ENCODE measurements at places on chromosomes 4 and X.

GRCh38 chr4:79913581-79913980 lies 159.4 kb downstream of the ANTXR2 start:
- DNase-seq: no peak

DNA sequence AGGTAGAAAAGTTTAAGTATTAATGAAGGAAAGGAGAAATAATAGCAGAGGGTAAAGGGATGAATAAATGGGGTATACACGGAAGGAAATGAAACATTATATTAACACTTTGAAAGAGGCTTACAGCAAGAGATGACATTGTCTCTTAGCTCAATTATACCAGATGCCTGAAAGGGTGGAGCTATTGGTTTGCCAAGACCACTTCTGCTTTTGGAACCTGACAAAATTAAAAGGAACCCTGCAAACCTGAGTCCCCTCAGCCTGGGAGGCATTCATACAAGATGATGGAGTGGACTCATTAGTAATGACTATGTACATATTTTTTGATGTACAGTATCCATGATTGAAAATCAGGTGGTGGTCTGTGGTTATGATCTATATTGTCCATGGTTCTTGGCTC lies 45.1 kb upstream of the HPF1 start:
- no peak for DNase-seq

- no peak for DNase-seq
Measured at GRCh38 chr4:7647600-7648543, 213.1 kb upstream of the PSAPL1 start.

DNA sequence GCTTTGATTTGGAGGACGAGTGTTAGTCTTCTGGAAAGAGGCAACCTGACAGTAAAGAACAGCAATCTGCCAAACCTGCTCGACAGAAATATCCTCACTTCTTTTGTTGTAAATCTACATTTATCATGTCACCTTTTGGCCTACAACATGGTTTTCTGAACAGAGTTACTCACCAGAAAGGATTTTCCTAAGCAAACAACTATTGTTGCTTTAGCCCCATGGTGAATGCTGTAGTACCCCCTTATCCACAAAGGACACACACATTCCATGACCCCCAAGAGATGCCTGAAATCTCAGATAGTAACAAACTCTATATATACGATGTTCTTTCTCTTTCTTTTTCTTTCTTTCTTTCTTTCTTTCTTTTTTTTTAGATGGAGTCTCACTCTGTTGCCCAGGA lies 42.7 kb downstream of the TMEM150C start:
- no peak for DNase-seq

DNA sequence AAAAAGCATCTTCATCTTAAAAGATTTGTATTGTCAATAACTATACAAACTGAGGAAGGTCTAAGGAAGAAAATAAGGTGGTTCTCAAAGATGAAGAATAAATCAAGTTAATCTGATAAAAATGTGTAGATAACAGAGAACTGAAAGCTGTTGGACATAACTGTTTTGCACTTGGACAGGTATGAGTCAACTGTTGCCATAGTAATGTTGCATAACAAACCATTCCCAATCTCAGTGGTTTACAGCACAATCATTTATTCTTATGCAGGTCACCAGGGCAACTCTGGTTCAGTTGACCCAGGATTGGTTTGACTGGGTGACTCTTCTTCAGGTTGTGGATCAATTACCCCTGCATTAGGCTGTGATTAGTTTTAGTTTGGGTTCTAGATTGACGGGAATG lies 2197.7 kb downstream of the ARAP2 start:
- DNase-seq: no peak

- DNase-seq: no peak
Measured at GRCh38 chr4:4422856-4423499, 36.1 kb downstream of the NSG1 start.

GRCh38 chrX:20623448-20623847 lies 356.7 kb upstream of the RPS6KA3 start:
- DNase-seq: no peak

DNA sequence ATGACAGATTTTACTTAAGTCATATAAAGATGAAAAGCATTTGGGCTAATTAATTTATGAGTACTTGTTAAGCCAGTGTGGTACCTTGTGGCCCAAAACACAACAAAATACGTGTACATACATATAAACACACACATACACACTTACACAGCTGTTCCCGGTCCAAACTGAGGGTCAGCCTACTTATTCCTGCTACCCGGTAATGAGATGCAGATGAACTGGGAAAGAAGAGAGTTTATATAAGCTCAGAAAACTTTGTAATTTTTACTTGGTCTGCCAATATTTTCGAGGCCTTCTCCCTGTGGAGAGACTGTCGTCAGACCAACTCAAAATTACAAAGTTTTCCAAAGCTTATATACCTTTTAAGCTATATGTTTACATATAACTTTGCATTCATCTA lies 25.8 kb upstream of the PBDC1 start:
- no peak for DNase-seq

GRCh38 chrX:1661922-1662221 lies 47.0 kb downstream of the ASMT start:
- no peak for DNase-seq

GRCh38 chr4:102157984-102158383 lies 187.3 kb downstream of the SLC39A8 start:
- no peak for DNase-seq

DNA sequence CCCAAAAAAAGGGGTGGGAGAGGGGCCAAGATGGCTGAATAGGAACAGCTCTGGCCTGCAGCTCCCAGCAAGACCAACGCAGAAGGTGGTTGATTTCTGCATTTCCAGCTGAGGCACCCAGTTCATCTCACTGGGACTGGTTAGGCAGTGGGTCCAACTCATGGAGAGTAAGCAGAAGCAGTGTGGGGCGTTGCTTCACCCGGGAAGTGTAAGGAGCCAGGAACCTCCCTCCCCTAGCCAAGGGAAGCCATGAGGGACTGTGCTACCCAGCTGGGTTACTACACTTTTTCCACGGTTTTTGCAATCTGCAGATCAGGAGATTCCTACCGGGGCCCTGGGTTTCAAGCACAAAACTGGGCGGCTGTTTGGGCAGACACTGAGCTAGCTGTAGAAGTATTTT lies 13.9 kb upstream of the OCIAD1 start:
- no peak for DNase-seq

DNA sequence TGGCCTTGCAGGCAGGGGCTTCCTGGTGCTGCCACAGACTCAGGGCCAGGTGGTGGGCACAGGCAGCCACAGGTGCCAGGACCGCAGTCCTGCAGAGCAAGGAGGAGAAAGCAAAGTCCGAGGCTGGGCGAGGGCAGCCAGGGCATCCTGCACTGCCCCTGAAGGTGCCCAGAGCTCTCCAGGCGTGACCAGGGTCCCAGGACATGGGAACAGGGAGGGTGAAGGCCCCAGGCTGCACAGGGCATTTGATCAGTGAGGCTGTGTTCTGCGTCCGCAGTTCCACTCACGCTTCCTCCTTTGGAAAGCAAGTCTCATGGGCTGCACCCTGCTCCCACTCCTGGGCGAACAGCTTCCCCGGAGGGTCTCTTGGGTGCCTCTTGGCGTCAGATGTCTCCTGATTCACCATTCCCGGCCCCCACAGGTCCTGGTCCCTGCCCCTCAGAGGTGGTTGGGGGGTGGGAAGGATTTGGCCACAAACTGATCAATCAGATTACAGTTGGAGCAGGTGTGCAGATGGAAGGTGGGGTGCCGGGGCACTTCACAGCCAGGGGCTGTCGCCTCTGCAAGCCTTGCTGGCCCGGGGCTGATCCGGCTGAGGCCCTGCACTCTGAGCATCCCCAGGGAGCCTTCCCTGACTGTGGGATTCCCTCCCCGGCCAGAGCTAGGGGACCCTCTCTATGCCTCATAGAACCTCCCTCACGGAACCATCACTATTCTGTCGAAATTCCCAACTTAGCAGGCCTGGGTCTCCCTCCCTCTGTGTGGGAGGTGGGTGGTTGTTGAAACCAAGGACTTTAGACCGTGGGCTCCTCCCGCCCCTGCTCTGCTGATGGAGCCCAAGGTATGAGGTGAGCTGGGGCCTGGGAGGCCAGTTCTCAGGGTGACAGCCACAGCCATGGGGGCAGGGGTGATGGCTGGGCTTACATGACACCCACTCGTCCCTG lies 3.3 kb downstream of the SH3TC1 start:
- DNase-seq: no peak

DNA sequence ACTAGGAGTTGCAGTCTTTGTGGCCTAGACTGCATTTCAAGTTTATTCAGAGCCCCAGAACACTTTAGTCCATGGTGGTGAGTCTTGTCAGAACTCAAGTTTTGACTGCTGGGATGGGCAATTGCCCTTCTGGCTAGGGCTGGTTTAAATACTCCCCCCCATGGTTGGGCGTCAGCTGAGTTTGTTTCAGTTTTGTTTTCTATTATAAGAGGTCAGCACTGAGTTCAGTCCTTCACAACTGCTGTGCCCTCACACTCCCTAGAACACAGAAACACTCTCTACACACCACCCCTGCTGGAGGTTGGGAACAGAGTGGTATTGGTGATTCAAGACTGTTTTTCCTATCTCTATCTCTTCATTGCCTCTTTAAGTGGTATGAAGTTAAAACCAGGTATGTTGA lies 217.0 kb downstream of the GUCY2F start:
- no peak for DNase-seq

DNA sequence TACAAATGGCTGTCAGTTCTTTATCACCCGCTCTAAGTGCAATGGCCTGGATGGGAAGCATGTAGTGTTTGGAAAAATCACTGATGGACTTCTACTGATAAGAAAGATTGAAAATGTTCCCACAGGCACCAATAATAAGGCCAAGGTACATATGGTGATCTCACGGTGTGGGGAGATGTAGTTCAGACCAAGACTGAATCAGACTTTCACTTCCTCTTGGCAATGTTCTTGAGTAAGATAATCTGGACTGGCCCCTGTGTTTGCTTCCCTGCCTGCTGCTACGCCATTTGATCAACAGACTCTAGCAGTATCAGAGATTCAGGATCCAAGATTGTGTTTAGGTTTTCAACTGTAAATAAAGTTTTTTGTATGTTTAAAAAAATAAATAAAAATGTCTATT lies 682.2 kb upstream of the AMOT start:
- DNase-seq: no peak

GRCh38 chrX:116009861-116010710 lies 160.5 kb upstream of the AGTR2 start:
- no peak for DNase-seq

DNA sequence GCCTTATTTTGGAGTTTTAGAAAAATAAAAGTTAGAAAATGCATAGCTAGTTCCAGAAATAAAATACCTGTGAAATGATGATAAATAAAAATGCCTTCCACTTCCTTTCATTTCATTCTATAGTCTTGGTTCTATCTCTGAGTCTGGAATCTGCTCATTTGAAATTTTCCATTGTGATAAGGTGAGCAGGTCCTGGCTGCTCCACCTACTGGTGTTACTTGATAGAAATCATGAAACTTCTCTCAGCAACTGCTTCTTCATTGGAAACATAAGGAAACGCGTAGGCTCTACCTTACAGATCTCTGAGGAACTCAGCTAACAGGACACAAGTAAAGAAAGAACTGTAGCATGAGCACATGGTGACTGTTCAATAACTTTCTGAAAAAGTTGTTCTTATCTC lies 141.8 kb downstream of the DCHS2 start:
- no peak for DNase-seq

DNA sequence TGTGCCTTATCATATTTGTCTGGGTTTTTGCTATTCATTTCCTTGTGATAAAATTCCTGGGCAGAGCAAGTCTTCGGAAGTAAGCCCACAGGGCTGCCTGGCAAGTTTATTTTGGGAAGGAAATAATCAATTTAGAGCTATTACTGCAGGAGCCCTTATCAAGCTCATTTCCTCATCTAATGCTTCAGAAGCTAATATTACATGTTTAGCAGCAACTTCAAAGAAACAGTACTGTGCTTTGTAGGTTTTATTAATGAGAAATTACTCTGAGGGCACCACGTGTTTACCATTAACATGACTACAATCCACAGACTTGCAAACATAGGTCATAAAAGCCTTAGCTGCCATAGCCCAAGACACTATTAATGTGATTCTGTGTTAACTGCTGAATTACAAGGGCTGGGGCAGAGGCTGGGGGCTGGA lies 540.0 kb downstream of the SPRY1 start:
- no peak for DNase-seq

DNA sequence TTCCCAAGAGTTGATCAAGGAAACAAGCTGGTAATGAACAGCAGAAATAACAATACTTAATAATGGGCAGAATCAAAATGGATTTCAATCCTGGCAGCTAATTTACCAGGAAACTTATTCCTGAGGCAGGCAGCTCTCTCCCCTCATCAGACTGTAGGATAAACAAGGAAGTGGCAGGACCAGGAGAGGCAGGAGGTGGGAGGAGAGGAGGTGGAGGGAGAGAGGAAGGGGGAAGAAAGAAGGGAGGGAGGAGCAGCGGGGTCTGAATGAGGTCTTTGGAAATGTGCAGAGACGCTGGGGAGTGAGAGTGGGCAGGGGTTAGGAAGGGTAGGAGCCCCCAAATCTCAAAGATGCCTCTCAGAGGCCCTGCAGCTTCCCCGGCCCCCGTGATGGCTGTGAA lies 231.5 kb downstream of the BCOR start:
- no peak for DNase-seq

DNA sequence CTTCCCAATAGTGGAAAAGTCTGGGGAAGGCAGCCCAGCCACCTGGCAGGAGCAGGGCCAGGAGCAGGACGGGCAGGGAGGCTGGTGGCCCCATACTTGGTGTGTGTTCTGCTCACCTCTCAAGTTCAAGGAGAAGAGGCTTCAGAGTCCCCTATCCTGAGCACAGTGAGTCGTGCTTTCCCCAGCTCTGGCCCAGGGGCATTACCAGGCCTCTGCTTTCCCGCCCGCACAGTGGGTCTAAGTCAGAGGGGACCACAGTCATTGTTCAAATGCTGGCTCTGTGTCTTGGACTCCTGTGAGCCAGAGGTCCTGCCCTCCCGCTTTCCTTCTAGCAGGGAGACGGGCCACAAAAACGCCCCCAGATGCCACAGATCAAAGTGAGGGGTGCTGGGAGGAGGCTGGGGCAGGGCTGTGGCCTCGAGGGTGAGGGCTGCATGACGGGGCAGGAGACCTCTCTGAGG lies 27.6 kb downstream of the HTRA3 start:
- DNase-seq: no peak

DNA sequence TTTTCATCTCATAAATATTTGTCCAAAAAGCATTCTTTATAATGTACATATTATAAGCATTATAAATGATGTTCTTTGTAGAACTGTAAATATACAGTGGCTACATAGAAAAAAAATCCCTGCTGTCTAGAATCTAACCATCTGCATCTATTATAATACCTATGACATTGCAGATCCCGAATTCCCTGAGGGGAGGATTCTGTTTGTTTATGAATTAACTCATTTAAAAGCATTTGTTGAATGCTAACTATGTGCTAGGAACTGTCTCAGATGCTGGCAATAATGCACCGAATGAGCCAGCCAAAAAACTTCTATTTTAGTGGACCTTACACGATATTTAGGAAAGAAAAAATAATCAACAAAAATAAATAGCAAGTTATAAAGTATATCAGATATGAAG lies 189.6 kb downstream of the PACRGL start:
- DNase-seq: no peak

DNA sequence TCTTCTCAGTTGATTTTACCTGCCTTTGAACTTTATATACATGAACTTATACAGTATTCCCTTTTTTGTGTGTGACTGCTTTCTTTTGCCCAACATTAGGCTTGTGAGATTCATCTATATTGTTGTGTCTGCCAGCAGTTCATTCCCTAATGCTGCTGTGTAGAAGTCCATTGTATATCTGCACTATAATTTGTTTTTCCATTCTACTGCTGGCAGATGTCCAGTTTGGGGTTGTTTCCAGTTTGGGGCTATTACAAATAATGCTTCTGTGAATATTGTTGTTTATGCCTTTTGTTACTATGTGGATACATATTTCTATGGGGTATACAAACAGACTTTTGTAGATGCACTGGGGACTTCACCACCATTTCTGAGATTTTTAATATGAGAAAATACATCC lies 268.4 kb downstream of the DCTD start:
- no peak for DNase-seq

GRCh38 chr4:89551191-89551590 lies 243.6 kb upstream of the GPRIN3 start:
- no peak for DNase-seq
